Activated CD4-positive, CD25-positive, alpha-beta regulatory T cell (primary cell): ENCODE measurements at places on chromosomes 3 and 15.

GRCh38 chr15:60865507-60865906 lies 363.6 kb downstream of the RORA start:
- no peak for DNase-seq

- DNase-seq, result no peak
These were observed 866 bp downstream of the SLC49A4 start for GRCh38 chr3:122795674-122796195.

- no peak for DNase-seq
These were observed 62.8 kb downstream of the ABCC5 start for GRCh38 chr3:183954875-183955274.

- no peak for DNase-seq
These were observed 43.2 kb upstream of the CMSS1 start for GRCh38 chr3:99774467-99774866.

DNA sequence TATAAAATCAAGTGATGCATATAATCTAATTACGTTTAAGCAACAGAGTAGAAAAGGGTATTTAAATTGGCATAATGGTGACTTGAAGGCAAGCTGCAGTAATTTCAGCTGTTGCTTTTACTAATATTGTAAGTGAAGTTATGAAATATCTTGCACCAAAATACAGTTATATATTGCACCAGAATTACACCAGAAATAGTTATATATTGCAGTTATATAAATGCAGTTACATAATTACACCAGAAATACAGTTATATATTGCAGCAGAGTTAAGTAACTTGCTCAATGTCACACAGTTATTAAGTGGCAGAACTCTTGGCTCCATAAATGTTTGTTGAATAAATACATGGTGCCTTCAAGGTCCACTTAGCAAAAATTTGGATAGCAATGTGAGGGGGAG lies 51.4 kb downstream of the PCOLCE2 start:
- DNase-seq, result no peak

- no peak for DNase-seq
These were observed 57.6 kb downstream of the PDCD6IP start for GRCh38 chr3:33855884-33856546.

GRCh38 chr15:20658024-20658423 lies 116.4 kb upstream of the GOLGA6L6 start:
- no peak for DNase-seq

- DNase-seq, result no peak
These were observed 33.7 kb downstream of the RORA start for GRCh38 chr15:61195116-61196002.

- DNase-seq, result no peak
These were observed 6.7 kb downstream of the KBTBD13 start for GRCh38 chr15:65083262-65083701.

DNA sequence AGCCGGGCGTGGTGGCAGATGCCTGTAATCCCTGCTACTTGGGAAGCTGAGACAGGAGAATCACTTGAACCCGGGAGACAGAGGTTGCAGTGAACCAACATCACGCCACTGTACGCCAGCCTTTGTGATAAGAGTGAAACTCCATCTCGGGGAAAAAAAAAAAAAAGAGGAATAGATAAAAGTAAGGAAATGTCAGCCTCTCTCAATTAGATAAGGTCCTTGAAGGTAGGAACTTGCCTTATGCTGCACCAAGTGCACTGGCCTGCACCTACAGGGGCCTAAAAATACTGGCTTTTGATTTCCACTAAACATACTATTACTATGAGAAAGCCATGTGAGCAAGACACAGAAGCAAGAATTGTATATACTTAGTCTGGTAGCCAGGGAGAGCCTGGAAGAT lies 7.1 kb downstream of the RAF1 start:
- DNase-seq, result no peak
